ENCODE measurements at places on chromosomes 7 and 10.

- DNase-seq, result no peak
These were observed 5.2 kb upstream of the CFAP69 start for GRCh38 chr7:90239625-90240228.

DNA sequence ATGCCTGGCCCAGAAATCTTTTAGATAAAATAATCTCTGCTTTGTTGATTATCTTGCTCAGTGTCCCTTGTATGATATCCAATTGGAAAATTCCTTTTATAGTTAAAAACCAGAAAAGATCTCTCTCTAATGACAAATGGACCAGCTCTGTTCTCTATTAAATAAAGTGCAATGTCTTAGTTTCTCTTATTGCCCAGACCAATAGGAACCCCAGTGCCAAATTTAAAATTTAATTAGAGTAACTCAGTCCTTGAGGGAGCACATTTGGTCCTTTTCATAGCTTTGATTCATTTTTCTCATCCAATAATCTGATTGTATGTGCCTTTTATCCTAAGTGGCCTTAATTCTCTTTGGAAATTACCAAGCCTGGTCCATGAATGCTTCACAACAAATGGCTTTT is 158.9 kb upstream of the FOXK1 start:
- no peak for DNase-seq

DNA sequence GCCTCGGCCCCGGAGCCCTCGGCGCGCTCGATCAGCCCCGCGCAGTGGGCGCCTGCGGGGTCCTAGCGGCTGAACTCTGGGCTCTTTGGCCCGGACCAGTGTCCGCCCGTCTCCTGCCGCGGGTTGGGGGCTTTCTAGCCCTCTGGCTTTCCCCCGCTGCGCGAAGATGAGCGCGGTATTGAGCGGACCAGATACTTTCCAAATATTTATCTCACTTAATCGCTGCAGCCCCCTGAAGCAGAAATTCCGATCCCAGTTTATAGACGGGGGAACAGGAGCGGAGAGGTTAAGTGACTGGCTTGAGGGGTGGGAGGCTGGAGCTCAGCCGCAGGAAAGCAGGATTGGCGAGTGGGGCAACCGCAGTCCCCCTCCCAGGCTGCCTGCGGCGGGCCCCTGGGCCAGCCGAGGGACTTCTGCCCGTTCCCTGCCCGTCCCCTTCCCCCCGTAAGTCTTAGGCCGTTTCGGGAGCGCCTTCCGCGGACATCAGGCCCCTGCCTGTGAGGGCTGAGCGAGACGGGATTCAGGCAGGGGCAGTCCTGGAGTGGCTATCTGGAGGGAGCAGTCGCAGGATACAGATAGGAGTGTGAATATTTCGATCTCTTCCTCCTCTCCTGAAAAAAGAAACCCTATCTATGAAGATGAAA is 565 bp downstream of the STRIP2 start:
- DNase-seq, result peak; percentile 9

- DNase-seq, result no peak
These were observed 136.1 kb upstream of the TNRC18 start for GRCh38 chr7:5559576-5560240.

- DNase-seq, result no peak
These were observed 72.1 kb upstream of the TRIM24 start for GRCh38 chr7:138387755-138388475.

- no peak for DNase-seq
These were observed 477.9 kb downstream of the PLXNA4 start for GRCh38 chr7:132098327-132098726.

- no peak for DNase-seq
These were observed 619 bp downstream of the EXOC4 start for GRCh38 chr7:133253519-133253875.

GRCh38 chr10:34830217-34830822 is 15.2 kb upstream of the PARD3 start:
- no peak for DNase-seq

Measured in fibroblast of skin of right biceps (primary cell).